Urothelium cell line (cell line): ENCODE measurements at places on chromosomes 7 and 10.

- DNase-seq: no peak
Observed at GRCh38 chr7:3210531-3210930, 90.5 kb upstream of the SDK1 start.

DNA sequence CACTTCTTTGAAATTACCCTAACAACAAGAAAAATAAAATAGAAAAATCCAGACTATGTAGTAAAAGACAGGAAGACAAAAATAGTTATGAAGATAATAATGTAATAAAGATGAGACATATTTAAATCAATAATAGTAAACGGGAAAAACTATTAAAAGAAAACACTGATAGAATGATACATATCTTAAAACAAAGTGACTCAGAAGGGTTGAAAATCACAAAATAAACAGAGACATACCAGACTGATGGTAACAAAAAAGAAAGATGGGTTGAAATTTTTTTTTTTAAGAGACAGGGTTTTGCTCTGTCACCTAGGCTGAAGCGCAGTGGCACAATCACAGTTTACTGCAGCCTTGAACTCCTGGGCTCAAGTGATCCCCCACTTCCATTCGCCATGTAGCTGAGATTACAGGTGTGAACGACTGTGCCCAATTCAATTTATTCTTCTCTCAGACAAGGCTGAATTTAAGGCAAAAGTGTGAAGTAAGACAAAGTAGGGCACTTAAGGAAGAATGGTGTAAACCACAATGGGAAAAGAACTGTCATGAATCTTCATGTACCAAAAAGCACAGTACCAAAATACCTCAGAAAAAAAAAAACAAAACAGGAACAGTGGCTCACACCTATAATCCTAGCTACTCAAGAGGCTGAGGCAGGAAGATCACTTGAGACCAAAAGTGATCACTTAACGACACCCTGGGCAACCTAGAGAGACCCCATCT is 47.4 kb downstream of the LMBR1 start:
- DNase-seq: no peak

DNA sequence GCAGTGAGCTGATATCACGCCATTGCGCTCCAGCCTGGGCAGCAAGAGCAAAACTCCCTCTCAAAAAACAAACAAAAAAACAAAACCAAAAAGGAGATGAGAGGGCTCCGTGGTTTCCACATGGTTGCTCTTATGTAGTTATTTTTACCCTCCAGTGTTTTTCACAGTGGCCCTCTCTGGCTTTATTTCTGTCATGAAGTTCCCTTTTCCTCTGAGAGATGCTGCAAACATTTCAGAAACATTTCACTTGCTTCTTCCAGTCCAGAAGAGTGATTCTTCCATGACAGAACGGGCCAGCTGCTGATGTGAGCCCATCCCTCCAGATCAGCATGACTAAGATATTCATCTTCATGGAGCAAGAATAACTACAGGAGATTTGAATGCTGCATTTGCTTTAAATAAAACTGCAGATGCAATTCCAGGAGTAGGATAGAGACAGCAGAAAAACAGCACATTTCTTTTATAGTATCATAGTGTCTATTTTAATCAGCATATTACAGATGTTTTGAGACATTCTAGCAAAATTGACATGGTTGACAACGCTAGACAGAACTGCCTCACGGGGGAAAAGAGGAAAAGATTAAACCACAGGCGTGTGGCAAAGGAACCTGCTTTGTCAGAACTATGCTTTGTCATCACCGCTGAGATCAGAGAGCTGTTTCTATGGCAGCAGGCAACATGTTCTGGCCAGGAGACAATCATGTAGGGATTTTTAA is 40.3 kb downstream of the NRCAM start:
- DNase-seq: peak; percentile 51

- DNase-seq: no peak
Observed at GRCh38 chr10:129877773-129878371, 86.2 kb downstream of the EBF3 start.

GRCh38 chr7:1839701-1840100 is 169.6 kb downstream of the ELFN1 start:
- DNase-seq: no peak

DNA sequence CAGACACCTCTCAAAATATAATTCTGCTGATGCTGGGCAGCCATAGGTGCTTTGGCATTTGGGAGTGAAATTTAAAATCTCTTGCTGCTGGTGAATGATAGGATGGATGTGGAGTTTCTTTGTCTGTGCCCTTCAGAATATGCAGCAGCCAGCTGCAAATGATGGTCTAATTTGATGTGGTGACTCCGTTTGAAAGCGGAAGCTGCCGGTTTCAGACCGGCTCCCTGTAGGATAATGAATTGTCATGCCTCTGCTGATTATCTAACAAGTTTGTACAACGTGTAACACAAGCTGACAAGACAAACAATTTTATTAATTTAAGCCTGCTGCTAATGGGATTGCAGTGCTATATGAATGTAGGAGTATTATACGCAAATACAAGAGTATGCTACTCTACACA is 103.5 kb downstream of the SND1 start:
- no peak for DNase-seq

DNA sequence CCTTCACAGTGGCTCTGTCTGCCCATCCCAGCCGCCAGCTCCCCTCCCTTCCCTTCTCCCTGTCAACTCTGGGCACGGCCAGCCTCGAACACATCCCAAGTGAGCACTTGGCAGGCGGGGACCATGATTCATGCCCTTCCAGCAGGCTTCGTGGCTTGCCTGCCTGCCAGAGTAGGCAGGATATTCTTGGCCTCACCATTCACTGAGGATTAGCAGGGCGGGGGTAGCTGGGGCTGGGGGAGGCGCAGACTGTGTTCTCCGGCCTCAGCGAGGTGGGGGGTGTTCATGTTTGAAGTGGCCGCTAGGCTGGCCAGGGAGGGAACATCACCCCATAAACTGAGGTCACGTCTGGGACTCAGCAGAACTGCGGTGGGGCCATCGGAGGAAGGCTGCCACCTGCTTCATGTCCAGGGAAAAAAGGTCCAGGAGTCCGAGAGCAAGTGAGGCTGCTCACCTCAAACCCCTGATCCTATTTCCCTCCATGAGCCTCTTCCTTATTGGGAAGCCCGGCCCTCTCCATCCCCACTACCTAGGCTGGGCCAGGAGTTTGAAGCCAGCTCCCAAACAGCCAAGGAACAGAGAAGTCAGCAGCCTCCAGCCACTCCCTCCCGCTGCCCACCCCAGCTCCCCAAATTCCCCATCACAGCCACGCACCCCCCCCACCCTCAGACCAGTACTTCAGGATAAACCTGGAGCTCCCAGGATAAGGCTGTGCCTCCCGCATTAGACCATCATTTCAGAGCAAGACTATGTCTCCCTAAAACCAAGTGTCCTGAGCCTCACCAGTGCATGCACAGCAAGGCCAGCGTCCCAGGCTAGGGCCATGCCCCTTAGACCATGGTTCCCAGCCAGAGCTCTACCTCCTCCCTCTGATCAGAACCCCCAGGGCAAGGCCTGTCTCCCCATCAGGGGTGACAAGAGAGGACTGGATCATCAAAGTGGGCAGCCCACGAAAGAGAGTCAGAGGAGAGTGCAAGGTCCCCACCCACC is 42.8 kb upstream of the RABGEF1 start:
- no peak for DNase-seq

DNA sequence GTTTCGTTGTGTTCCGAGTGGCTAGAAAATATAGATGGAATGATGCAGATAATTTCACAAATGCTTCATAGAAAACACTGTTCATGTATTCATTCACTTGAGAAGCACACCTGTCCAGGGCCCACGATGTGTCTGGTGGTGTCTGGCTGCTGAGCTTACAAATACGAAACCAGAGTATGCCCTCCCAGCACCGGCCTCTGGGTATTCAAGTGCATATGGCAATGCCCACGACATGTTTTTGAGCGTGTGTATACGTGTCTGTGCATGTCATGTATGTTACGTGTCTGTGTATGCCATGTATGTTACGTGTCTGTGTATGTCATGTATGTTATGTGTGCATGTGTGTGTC is 37.9 kb downstream of the IL2RA start:
- no peak for DNase-seq

DNA sequence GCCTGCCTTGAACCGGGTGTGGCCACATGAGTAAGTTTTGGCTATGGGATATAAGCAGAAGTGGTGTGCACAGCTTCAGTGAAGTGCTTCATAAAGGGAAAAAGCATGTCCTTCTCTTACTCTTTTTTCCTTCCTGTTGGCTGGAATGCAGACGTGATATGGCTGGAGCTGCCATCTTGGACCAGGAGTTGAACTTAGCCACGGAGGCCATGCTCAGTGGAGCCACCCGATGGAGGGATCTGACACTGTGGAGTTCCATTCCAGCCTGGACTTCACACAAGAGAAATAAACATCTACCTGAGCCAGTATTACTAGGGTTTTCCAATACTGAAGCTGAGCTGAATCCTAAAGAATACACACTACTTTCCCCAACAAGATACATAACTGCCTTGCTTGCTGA is 52.3 kb downstream of the CCDC3 start:
- DNase-seq: no peak

- DNase-seq: no peak
Observed at GRCh38 chr10:30978843-30979242, 52.8 kb downstream of the ZNF438 start.

- no peak for DNase-seq
Observed at GRCh38 chr7:134009314-134010110, 117.6 kb upstream of the LRGUK start.

GRCh38 chr7:6621195-6622133 is 6.1 kb downstream of the ZNF853 start:
- DNase-seq: no peak

DNA sequence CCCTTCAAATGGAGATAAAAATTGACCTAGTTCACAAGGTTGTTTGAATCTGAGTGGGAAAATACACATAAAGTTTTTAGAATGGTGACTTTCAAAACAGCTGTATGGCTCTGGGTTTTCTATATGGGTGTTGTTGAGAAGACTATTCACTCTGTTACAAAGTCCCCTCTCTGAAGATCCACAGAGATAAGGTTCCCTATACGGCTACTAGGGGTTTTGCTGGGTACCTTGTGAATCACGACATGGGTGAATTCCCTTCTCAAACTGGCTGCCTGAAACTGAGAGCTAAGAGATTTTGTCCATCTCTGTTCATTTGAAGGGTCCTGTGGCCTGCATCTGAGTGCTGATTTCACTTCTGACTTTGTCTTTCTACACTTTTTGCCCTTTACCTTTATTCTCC is 11.8 kb upstream of the SLC13A1 start:
- DNase-seq: no peak

DNA sequence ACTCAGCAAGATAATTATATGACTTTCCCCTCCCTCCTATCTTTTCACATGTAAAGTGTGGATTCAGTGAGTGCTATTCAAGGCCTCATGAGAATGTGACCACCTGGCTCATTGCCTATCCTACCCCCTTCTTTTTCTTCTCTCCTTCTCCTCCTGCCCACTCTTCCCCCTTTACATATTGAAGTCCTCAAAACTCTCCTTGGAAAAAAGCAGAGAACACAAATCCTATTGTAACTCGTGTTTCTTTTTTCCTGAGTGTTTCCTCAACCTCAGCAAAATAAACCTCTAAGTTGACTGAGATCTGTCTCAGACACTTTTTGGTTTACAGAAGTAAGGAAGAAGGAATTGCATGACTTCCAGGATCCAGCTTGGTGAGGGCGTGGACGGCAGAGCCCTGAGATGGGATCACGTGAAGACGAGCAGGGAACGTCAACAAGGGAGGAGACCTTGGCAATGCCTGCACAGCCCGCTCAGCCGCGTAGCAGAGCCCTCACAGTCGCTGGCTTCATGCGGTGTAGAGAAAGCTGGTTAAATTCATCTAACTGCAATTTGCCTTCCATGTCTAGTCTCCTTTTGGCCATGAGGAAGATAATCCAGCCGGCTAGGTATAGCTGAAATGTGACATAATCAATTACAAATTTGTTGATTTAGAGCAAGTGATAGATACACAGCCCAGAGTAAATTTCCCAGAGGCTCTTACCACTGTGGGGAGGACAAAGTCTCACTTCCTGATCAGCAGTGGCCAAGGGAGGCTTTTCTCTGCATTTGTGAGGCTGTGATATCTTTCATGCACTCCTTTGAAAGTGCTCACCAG is 75.7 kb downstream of the LYZL2 start:
- DNase-seq: no peak

GRCh38 chr7:102008535-102009262 is 191.3 kb downstream of the CUX1 start:
- no peak for DNase-seq

DNA sequence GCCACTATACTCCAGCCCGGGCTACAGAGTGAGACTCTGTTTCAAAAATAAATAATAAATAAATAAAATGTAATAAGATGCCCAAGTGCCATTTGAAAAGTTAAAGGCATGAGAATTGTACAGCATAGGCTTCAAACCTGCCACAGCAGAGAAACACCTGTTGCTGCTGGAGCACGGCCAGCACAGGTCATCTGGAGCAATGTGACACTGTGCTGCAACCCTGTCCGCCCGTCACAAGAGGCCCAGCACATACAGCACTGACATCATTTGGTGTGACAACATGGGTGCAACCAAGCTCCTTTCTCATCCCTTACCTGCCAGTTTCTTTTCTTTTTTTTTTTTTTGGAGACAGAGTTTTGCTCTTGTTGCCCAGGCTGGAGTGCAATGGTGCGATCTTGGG is 1.3 kb downstream of the RFC2 start:
- no peak for DNase-seq

GRCh38 chr7:133099633-133100286 is 17.9 kb upstream of the CHCHD3 start:
- DNase-seq: no peak

GRCh38 chr7:117020591-117020973 is 67.3 kb downstream of the ST7 start:
- no peak for DNase-seq

- DNase-seq: no peak
Observed at GRCh38 chr10:20740120-20740519, 157.0 kb downstream of the NEBL start.

DNA sequence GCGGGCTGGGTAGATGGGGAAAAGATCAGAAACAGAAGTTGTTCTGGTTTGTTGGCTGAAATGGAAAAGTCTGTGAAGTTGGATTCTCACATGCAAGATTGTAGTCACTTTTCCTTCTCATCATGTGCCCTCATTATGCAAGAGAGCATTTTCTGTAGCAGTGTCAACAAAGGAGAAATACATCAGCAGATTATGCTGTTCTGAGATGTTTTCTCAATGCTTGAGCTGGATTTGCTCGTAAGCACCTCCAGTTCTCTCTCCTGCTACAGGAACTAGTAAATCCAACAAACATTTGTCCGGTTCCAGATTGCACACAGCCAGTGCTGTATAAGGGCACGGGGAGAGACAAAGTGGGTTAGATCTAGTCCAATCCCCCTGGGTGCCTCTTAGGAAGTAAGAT is 90.0 kb downstream of the GATA3 start:
- DNase-seq: no peak

- DNase-seq: no peak
Observed at GRCh38 chr7:4790516-4790991, 15.1 kb downstream of the AP5Z1 start.
